Posterior vena cava (tissue), 2 donors: ENCODE measurements at places on chromosomes 6 and 20. TPM values are rescaled to one million over a fixed set of nuclear protein-coding genes. Genes with fewer than 3 reads are reported as not detected.

DNA sequence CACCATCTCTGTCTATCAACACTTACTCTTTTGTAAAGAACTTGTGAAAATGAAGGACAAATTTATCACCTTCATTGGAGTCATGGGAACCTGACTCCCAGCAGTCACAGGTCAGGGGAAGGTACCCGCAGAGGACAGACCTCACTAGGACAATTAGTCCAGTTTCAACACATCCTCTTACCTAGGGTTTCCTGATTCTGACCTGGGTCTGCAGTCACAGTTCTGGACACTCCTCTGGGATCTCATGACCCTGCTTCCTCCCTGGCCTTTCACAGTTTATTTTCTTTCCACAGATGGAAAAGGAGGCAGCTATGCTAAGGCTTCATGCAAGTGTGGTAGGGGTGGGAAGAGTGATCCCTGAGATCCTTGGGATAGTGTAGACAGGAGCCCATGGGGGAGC, 15.7 kb downstream of the HLA-A start:
- DNase-seq = no peak

DNA sequence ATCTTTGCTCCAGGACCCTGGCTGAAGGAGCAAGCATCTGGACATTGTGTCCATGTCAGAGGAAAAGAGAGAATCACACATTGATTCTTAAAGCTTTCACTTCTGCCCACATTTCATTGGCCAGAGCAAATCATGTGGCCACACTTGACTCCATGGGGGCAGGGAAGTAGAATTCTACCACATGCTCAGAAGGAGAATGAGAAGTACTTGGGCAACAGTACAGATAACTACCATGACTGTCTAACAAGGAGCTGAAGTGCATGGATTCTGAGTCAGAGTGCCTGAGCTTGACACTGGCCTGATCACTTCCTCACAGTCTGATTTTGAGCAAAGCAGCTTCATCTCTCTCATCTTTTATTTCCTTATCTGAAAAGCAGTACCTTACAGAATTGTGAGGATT, 38.6 kb downstream of the GHRH start:
- DNase-seq = no peak

GRCh38 chr6:110828396-110828795, 13.1 kb upstream of the CDK19 start:
- DNase-seq = no peak

DNA sequence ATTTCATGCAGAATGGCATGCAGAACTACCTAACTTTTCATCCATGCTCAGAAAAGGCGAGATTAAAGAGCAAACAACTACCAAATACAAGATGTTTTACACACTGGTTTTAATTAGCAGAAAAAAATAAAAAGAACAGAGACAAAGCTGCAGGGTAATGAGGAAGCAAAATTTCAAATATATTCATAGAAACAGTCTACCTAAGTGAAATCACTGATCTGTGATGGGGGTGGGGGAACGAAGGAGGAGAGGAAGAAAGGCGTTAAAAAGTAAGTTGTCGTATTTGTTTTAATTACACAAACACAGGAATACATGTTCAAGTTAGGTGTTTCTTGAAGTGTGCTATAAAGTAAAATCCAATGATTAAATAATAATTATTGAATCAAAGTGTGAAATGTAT, 42.1 kb downstream of the MAP3K7 start:
- DNase-seq = no peak

- no peak for DNase-seq
These were observed 518.1 kb upstream of the JARID2 start for GRCh38 chr6:14727494-14728395.

- DNase-seq = no peak
These were observed 291.0 kb downstream of the ZFAND3 start for GRCh38 chr6:38110481-38110971.

GRCh38 chr20:42020316-42020715, 402.1 kb upstream of the CHD6 start:
- no peak for DNase-seq

DNA sequence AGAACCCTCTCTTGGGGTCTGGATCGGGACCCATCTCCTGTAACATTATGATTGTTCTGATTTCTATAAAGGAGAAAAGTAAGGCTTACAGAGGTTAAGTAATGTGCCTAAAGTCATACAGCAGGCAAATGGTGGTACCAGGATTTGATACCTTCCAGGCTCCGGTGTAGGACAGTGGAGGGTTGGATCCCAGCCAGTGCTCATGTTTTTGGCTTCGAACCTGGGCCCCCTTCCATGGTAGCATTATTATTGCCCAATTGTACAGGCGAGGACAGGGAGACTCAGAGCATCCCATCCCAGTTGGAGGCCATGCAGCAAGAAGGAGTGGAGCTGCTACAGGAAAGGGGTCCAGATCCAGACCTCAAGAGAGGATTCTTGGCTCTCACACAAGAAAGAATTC, 202.7 kb downstream of the TFAP2C start:
- no peak for DNase-seq

DNA sequence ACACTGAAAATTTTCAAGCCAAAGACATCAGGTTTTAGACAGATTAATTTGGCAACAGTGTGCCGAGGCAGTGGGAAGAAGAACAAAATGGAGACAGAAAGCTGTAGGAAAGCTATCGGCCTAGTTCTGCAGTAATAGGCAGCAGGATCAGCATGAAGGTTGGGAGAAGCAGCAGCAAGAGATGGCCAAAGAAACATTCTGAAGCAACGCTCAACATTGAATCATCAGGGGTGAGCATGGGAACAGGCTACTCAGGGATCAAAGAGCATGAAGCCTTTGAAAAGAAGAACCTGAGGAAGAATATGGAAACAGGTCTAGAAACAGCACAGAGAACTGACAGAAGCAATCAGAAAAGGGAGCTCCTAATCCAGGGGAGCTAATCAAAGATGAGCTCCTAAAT, 7.1 kb upstream of the DST start:
- no peak for DNase-seq

DNA sequence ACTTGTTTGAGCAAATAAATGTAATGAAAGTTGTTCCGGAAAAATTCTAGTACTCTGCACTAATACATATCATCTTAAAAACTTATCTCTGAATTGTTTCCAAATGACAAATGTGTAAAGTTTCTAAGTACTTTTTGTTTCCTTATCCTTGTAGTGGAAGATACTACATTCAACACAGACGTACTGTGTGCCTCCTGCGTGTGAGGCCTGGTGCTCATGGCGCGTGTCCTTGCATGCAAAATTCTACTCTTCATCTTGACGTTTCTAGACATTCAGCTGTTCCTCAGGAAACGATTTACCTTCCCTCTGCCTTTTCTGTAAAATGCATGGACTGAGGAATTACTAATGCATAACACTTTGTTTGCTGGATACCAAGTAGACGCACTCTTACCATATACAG, 11.5 kb downstream of the DLL1 start:
- DNase-seq = no peak

- DNase-seq = no peak
These were observed 249.6 kb upstream of the MOCS1 start for GRCh38 chr6:40183902-40184301.

- DNase-seq = no peak
These were observed 4.1 kb downstream of the CNBD2 start for GRCh38 chr20:35972462-35972861.

DNA sequence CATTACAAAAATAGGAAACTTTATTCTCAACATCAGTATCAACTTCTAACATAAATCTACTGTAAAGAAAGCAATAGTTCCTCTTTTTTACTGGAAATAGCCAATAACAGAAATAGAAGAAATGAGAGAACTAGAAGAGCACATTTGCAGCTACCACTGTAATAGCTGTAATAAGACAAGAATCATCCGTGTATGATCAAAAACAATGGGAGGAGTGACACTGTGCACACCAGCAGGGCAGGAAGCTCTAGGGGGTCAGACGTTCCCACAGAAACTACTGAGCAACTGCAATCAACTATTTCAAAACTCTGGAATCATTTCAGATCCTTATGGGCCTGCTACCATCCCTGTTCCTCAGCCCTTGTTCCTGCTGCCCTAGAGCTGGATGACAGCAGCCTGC, 43.7 kb downstream of the NINL start:
- DNase-seq = no peak

DNA sequence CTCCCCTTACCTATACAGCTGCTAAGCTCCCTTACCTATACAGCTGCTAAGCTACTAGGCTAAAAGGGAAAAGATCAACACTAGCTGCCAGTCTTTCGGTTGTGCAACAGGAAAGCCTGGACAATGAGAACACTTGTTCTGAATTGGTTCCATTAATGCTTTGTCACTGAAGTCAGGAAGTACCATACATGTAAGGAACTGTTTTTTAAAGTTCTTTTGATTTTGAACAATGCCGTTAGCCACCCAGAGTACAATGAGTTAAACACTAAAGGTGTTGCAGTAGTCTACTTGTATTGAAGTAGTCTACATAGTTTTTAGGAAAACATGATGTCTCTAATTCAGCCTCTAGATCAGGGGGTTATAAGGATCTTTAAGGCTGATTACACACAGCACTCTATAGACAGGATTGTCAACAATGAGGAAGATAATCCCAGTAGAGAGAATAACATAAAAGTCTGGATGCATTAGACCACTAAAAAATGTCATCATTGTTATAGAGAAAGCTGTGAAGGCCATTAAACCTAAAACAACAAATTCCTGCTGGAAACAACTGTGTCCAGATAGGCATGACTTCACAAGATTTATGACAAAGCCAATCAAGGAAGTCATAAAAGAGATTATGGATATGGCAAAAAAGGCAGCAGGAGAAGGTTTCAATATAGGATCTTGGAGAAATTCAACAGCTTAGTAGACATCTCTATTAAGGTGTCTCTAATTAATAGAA, 306.3 kb downstream of the PHF3 start:
- no peak for DNase-seq

- peak; percentile 96 for DNase-seq
These were observed 409 bp upstream of the ATXN1 start for GRCh38 chr6:16761471-16762267.

- peak; percentile 69 for DNase-seq
These were observed 2.9 kb downstream of the SLC35B2 start for GRCh38 chr6:44254191-44255104.

GRCh38 chr20:19944772-19945459, 72.2 kb upstream of the NAA20 start:
- no peak for DNase-seq

DNA sequence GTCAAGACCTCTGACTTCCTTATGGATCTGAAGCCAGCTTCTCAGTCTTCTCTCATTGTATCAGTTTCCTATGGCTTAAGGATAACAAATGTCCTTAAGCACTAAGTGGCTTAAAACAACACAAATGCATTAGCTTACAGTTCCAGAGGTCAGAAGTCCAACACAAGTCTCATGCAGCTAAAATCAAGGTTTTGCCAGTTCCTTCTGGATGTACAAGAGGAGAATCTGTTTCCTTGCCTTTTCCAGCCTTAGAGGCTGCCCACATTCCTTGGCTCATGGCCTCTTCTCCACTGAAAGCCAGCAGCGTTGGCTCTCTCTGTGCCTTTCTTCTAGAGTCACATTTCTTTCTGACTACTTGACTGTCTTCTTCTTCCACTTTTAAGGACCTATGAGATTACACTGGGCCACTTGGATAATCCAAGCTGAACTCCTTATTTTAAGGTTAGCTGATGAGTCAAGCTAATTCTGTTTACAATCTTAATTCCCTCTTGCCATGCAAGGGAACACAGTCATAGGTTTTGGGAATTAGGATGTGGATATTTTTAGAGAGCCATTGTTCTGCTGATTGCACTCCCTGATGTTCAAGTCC, 179.0 kb downstream of the BCAS1 start:
- no peak for DNase-seq

DNA sequence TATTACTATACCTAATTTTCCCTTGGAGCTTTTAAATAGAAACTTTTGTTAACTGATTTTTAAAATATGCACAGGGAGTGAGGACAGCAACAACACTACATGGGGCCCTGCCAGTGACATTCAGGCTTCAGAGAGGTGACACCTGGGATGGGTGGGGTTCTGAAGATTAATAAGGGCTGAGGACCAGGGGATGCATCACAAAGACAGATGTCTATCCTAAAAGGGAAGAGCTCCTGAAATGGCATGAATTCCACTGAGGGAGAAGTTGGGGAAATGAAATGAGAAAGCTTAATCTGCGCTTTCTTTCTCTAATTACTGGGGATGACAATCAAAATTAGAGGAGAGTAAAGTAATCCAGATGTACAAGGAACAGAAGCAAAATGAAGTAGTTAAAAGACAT, 162.8 kb downstream of the BTBD9 start:
- no peak for DNase-seq

BPIFB1 gene
- total RNA-seq = not detected

ADGRF5 gene
- 24.1 TPM for total RNA-seq

PGBD1 gene
- total RNA-seq = 6.4 TPM

SLC52A3 gene
- 1.1 TPM for total RNA-seq

DDO gene
- 1.9 TPM for total RNA-seq

IFT52 gene
- total RNA-seq = 30.1 TPM

QKI gene
- 116 TPM for total RNA-seq

MPIG6B gene
- total RNA-seq = 1.1 TPM
